MV-4-11 (cell line): ENCODE measurements at places on chromosomes 16 and 17.
A peak's percentile ranks its signal among the peaks of the same experiment; 100 is the strongest.

DNA sequence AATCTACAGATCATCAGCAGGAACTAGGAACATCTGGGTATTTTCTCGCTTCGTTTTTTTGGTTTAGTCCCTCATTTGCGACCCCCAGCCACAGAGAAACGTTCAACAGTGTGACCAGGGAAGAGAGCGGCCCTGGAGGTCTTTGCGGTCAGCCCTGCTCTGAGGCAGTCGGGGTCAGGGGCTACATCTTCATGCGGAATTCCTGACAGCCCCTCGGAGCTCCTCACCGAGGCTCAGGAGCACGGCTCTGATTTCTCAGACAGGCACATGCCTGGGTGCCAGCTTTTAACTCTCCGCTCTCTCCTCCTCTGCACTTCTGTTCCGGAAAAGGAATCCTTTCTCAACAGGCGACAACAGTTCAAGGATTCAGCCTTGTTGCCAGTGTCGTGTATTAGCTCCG lies 8.0 kb upstream of the WDR45B start:
- DNase-seq, result no peak

DNA sequence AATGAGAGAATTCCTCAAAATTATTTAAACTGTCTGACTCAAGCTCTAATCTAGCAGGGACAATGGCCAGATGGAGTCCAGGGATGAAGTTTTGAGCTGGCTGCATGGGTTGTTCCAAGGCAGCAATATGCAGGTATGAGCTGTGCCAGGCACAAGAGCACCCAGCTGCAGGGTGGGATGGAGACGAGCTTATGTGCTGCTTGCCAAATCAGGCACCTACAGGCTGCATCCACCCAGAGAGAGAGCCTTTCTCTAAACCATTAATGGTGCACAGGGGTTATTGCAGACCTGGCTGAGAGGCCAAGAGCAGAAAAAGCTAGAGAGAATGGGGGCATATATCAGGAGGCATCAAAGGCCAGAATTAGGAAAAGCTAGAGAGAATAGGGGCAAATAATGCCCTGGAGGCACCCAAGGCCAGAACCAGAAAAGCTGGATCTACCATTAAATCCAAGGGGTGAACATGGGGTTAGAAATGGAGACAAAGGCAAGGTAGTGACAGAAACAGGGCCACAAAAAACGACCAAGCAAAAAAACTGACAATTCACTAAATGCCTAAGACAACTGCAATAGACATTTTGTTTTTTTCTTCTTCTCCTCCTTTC lies 11.0 kb downstream of the KRT33A start:
- no peak for DNase-seq

DNA sequence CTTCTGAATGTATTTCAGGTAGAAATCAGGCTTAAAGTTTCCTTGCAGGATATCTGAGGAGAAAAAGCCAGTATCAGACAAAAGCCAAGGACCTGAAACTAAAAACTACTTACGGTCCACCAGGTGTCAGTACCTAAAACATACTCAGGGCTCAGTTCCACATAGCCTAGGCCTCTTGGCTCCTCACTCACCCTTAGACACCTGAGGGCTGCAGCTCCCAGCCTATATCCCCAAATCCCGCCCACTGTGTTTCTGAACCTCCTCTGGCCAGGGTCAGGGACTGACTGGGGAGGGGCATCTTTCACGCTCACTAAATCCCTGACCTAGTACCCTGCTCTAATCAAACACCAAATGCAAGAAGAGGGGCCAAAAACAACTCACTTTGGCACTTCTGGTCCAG lies 8.8 kb upstream of the ROGDI start:
- DNase-seq, result no peak

DNA sequence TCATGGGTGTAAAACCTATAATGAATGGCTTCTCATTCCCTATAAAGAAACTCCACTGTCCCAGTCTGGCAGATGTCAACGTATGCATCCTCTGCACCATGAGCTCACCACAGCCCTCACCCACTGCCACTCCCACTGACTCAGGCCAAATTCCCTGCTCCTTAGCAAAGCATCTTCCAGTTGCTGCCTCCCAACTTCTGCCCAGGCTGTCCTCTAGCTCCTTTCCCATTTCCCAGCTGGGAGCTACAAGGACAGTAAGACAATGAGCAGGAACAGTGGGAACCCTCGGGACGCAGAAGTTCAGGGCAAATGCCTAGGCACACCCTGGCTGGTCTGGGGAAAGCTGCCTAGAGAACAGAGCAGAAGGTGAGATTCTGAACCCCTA lies 9.1 kb upstream of the THAP11 start:
- no peak for DNase-seq

DNA sequence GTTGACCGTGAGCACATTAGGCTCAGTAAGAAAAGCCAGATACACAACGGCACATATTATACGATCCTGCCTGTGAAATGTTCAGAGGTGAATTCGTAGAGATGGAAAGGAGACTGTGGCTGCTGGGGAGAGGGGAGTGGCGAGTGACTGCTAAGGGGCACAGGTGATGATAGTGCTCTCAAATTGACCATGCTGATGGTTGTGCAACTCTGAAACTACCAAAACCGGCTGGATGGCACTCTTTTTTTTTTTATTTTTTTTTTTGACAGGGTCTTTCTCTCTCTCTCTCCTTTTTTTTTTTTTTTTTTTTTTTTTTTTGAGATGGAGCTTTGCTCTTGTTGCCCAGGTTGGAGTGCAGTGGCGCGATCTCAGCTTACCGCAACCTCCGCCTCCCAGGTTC lies 8.1 kb upstream of the SEC14L5 start:
- no peak for DNase-seq

DNA sequence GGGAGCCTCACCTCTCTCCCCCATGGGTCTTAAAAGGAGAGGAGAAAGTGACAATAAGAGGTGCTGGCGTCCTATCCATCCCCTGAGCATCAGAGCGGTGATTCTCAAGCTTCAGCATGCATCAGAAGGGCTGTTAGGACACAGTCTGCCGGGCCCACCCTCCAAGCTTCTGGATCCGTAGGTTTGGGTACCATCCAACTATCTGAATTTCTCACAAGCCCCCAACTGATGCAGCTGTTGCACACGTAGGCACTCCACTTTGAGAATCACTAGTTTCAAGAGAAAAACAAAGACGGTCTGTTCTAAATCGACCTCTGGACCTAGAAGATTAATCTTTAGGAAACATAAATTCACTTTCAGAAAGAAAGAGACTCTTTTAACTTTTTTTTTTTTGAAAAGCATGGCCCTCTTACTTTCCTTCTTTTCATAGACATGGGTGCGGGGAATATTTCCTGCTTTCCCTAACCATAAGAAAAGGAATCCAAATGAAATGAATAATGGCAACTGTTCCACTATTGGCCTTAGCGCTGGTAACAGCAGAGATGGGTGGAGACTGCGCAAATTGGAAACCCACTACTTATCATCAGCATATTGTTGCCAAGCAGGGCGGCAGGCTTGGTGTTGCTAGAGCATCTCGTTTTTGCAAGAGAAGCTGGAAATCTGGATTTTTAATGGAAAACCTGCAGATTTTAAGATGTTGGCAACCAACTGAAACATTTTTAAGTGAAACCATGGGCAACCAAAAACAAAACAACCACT lies 144.4 kb downstream of the GAS7 start:
- no peak for DNase-seq

GRCh38 chr17:79026376-79027273 lies 2.7 kb downstream of the C1QTNF1 start:
- no peak for DNase-seq

GRCh38 chr16:89114159-89114981 lies 20.7 kb downstream of the ACSF3 start:
- no peak for DNase-seq

DNA sequence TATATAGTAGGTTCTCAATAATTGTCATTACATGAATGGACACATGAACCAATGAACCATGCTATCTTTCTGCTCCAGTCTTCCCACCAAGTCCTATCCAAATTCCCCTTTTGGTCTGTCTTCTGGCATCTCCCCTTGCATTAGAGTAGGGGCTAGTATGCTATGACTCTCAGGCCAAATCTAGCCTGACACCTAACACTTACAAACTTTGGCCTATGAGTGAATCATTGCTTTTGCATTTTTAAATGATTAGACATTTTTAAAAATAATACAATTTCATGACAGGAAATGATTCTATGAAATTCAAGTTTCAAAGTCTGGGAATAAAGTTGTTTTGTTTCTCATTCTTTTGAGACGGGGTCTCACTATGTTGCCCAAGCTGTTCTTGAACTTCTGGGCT lies 102.5 kb upstream of the MAF start:
- DNase-seq, result no peak

DNA sequence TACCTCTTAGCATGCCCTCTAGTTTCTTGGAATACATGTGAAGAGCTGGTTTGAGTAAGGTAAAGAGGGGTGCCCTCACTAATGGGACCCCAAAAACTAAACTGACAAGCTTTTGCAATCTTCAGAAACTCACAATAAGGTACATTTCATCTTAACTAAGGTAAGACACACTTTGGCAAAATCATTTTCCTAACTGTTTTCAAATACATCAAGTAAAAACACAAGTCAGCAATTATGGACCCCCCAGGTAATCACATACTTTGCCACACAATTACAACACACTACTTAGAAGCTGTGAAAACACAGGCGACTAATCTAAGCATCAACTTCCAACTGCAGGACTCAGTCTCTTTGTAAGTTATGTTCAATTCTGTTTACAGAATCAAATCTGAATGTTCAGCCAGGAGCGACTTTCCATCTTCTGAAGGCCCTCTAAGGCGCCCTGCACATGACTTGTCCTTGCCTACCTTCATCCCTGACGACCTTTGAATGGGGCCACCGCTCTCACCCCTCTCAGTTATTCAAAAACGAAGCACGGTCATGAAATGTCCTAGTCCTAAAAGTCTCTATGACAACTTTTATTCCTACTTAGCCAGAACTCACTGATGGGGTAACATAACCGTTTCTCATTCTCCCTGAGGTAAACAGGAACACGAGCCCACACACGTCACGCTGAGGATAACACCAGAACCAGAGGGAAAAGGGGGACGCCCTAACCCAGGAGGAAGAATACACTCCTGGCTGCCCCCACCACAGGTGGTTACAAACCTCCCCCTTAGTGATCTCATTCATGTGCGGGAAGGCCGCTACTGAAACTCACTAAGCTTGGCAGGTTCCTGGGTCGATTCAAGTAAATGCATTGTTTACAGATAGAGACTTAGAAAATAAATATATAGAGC lies 5.5 kb downstream of the CREBBP start:
- no peak for DNase-seq

DNA sequence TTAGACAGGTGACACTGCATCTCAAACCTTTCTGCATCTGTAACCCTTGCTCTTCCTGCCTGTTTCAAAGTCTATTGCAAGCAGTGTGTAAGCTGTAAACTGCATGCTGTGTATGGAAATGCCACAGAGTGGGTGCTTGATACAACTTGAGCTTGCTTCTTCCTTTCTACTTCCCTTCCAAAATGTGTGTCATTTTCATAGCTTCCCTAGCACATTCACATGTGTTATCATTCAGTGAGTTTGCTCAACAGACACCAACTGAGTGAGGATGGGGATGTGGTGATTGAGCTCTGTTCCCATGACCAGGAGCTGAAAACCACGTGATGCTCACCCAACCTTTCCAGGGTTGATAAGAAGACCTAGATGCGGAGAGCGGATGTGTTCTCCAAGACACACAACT lies 111.1 kb downstream of the VAT1L start:
- peak; percentile 9 for DNase-seq

DNA sequence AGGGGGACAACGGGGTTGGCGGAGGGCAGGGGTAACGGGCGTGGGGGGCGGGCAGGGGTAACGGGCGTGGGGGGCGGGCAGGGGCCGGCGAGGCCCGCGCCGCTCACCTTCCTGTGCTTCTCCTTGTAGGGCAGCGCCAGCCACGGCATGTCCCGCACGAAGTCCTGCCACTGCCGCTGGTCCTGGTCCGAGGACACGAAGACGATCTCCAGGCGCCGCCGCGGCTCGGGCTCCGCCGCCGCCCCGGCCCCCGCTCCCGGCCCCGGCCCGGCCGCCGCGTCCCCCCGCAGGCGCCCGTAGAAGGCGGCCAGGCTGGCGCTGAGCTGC lies 401 bp downstream of the NXN start:
- no peak for DNase-seq

- DNase-seq, result no peak
These were observed 9.1 kb downstream of the BANP start for GRCh38 chr16:87960296-87960695.

DNA sequence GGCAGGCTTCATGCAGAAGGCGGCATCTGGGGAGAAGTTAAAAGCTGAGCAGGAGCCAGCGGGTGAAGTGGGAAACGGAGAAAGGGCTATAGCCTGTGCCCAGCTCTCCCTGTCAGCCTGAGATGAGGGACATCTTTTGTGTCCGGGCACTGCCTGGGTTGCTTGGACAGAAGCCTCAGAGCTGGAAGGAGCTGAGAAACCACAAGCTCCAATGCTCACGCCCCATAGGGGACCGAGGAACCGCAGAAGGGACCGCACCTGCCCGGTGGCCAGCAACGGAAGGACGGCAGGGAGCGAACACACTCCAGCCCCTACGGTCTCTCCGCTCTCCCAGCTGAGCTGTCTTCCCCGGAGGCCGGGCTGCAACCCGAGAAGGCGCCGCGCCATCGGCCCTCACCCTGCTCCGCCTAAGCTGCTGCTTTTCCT lies 175.8 kb downstream of the NPIPB11 start:
- no peak for DNase-seq

DNA sequence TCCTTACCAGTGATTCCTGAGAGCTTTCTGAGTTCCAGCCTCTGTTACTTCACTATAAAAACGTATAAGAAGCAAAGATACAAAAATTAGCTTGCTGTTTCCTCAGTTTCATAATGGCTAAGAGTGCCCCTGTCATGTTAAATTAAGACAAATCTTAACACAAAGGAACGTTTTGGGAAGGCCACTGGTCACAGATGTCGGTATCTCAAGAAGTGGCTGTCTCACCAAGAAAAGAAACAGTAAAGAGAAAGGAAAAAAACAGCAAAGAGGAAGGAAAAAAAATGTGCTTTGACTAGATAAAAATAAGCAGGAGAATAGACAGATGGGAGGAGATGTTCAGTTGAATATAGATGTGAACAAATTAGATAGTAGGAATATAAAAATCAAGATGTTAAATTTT lies 94.8 kb upstream of the AKTIP start:
- no peak for DNase-seq

GRCh38 chr17:32341857-32342602 lies at the start of gene C17orf75:
Gene C17orf75, minus strand, starts transcription at chr17:32342173. Its CDS starts 34 bp downstream, at chr17:32342139.
- peak; percentile 63 for DNase-seq

DNA sequence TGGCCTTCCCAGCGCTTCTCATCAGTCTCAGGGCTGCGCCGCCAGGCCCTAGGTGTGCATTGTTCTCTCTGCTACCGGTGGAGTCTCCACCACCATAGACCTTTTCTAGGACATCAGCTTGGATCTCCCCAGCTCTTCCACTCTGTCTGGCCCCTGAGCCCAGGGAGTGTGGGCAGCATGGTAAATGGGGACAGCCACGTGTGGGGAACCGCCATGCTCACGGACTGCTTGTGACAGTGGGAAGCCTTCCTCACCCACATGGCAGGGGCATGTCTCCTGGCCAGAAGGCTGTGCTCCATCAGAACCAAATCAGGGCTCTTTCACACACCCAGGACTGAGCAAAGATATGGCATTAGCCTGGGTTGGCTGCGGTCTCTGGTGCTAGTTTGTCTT lies 51.3 kb downstream of the TNFRSF13B start:
- no peak for DNase-seq
